Pancreas (tissue), 10 donors: ENCODE measurements at places on chromosomes 4 and X.

DNA sequence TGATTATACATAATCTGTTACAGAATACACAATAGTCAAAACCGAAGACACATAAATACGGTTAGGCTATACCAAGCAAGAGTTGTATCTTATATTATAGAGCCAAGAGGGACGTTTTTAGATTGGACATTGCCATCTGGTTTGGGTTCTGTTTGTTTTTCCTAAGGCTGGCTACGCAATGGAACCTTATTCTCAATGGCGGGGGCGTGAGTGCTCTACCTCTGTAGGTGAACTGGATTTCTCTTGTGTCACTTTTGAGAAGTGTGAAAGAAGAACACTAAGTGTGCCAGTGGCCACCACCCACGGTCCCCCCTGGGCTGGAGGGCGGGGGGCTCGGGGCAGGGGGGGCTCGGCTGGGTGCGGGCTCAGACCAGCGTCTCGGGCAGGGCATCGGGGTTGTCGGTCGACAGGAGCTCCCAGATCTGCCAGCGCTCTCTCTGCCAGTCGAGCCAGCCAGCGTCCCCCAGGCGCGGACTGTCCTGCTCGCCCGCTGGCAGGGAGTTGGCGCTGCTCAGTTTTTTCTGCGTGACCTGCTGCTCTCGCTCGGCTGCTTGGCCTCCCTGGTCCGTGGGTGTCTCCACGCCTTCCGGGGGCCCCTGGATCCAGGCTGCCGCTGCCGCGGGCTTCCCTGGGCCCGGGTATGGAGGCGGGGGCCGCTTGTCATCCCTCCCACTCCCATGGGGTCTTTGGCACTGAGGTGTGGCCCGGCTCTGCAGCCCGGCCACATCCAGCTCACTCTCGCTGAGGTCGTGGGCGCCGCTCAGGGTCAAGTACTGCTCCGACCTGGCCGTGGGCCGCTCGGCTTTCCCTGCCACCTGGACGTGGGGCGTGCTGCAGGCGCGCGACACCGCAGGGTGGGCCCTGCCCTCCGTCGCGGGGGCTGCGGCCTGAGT, 27.6 kb downstream of the HCCS start:
- DNase-seq = peak; percentile 60

DNA sequence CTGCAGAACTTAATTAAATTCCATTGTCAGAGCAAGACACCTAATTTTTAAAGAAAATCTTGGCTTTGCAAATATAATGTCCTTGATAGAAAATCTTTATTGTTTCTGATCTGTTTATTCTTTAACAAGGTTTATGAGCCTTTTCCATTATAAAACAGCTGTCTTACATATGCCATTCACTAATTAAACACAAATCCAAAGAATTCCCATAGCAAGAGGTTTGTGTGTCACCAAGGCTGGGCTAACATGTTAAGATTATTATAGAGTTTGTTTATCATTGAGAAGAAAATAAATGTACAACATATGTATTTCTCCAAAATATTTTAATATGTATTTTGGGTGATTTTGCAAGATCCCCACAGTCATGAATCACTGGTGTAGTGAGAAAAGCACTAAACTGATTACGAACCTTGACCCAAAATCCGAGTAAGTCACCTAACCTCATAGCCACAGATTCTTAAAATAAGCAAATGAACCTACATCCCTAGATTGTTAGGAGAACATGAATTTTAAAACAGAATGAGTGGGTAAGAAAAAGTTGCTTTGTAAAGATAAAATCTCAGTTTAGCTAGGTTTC, 694.8 kb upstream of the INTU start:
- no peak for DNase-seq

- no peak for DNase-seq
Observed at GRCh38 chrX:41482154-41482850, 35.2 kb downstream of the NYX start.

GRCh38 chrX:10854594-10854993, 234.2 kb upstream of the MID1 start:
- no peak for DNase-seq

DNA sequence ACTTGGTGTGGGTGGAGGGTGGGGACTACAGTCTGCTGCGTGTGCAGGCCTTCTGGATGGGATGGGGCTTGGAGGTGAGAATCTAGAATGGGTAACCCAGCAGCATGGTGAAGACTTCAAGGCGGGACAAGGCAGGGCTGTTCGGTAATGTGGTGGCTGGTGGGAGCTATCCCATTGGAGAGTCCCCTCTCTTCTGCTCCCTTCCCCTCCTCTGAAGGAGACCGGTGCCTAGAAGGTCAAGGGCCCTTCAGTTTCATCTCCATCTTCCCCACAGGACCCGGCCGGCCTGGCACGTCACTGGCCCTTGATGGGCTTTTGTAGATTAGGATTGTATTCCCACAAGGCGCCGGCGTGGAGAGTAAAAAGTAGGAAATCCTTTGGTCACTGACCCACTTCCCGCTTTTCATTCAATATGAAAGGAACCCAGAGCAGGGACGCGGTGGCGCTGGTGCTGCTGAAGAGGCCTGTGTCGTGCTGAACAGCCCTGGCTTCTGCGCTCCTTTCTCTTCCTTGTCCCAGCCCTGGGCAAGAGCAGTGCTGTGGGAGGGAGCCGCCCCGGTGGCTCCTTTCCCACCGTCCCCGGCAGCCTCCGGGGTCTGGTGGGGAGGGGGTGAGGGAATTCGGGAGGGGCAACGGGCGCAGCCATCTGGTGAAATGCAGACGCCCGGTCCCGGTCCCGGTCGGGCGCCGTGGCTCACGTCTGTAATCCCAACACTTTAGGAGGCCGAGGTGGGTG, 7.3 kb upstream of the HMGB3 start:
- DNase-seq = no peak

DNA sequence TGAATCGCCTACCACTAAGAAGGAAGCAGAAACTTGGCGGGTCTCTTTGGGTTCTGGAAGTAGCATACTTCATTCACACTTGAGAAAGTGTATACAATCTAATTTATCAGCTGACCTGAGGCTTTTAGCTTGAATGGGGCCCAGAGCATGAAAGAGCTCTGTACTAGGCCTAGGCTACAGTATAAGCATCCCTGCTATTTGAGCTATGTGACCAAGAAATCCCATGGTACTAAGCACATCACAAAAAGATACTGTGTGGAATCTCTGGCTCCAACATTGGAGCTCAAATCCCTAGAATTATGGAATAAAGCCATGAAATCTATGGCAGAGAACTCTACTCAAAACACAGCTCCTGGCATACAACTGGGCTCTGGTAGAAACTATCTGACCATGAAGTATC, 43.9 kb upstream of the CCDC149 start:
- DNase-seq = no peak

GRCh38 chr4:102638621-102639020, 122.1 kb downstream of the MANBA start:
- no peak for DNase-seq
